ENCODE measurements at places on chromosomes 7 and 10.

- DNase-seq = no peak
- peaks cover 5% of the 10 kb centered on the region for H3K4me1 ChIP-seq
- no peak overlapping the region for H3K27ac ChIP-seq
- H3K36me3 ChIP-seq = no peaks in the 10 kb centered on the region
- peaks cover under 1% of the 10 kb centered on the region for H3K27me3 ChIP-seq
These were observed 6.1 kb upstream of the NCAPG2 start for GRCh38 chr7:158710651-158711102.

- no peaks in the 10 kb centered on the region for H3K4me1 ChIP-seq
- H3K4me3 ChIP-seq = no peak overlapping the region
- DNase-seq = no peak
- H3K27me3 ChIP-seq = no peaks in the 10 kb centered on the region
These were observed 33.1 kb downstream of the SCRN1 start for GRCh38 chr7:29956487-29956836.

DNA sequence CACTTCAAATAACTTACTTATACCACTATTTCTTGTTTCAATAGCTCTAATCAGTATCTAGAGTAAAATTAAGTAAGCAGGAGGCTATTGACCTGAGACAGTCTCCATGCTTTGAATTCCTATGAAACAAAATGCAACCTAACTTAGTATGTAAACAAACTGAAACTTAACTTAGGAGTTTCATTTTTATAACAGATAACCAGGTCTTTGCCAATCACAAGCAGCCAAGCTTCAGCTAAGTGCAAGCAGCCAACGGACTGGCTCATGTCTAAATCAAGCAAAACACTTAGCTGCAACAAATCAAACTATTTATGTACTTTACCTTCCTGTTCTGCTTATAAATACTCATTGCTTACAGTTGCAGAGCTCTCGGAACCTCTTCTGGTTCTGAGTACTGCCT lies 4.4 kb upstream of the GSTK1 start:
- DNase-seq = no peak
- no peak overlapping the region for H3K4me3 ChIP-seq
- H3K27ac ChIP-seq = no peak overlapping the region
- H3K4me1 ChIP-seq = peaks cover 5% of the 10 kb centered on the region
- H3K27me3 ChIP-seq = no peaks in the 10 kb centered on the region
- H3K36me3 ChIP-seq = no peaks in the 10 kb centered on the region

GRCh38 chr10:127649642-127650041 lies 87.3 kb upstream of the FOXI2 start:
- no peaks in the 10 kb centered on the region for H3K36me3 ChIP-seq
- no peak overlapping the region for H3K27ac ChIP-seq
- no peaks in the 10 kb centered on the region for H3K27me3 ChIP-seq
- no peak overlapping the region for H3K4me3 ChIP-seq
- no peak for DNase-seq

DNA sequence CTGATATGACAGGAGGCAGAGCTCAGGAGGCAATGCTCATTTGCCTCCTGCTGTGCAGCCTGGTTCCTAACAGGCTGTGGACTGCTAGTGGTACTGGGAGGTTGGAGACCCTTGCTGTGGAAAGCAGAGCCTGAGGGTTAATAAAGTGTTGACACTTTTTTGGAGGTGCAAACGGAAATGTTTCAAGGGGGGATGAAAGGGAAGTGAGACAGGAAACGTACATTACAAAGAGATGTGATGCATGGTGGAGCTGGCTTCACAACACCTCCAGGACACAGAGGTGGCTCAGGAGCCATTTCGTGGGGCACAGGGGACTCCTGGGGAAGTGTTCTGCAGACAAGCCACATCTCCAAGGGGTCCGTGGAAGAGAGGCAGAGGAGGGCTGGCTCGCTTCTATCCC lies 137.6 kb upstream of the SVIL start:
- no peak for DNase-seq
- no peaks in the 10 kb centered on the region for H3K27me3 ChIP-seq
- no peak overlapping the region for H3K4me3 ChIP-seq
- H3K4me1 ChIP-seq = no peaks in the 10 kb centered on the region

- peak overlapping the region; percentile 47 for H3K4me3 ChIP-seq
- H3K36me3 ChIP-seq = no peaks in the 10 kb centered on the region
- H3K27me3 ChIP-seq = peaks cover 12% of the 10 kb centered on the region
- peaks cover 10% of the 10 kb centered on the region for H3K4me1 ChIP-seq
These were observed 57.1 kb upstream of the PCGF5 start for GRCh38 chr10:91163269-91163868.

DNA sequence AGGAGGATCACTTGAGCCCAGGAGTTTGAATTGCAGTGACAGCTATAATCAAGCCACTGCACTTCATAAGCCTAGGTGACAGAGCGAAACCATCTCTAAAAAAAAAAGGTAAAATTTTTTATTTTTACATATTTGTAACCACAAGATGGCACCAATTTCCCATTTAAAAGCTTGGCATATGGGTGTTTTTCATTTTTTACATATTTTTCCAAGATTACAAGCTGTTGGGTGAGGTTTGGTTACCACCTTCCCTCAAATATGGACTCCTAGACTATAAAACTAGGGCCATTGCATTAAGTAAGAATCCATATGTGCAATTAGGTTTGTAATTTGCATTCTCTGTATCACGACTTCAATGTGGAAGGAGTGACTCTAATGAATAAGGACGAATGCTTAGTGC lies 129.3 kb upstream of the ACBD5 start:
- no peaks in the 10 kb centered on the region for H3K36me3 ChIP-seq
- DNase-seq = no peak
- H3K4me1 ChIP-seq = peaks cover 14% of the 10 kb centered on the region
- H3K27me3 ChIP-seq = no peaks in the 10 kb centered on the region
- H3K27ac ChIP-seq = no peak overlapping the region

GRCh38 chr7:101795461-101795860 lies 22.0 kb upstream of the CUX1 start:
- H3K4me3 ChIP-seq = no peak overlapping the region
- no peak for DNase-seq
- H3K36me3 ChIP-seq = no peaks in the 10 kb centered on the region

GRCh38 chr10:954396-954795 lies 22.9 kb upstream of the LARP4B start:
- no peak for DNase-seq
- H3K4me1 ChIP-seq = no peaks in the 10 kb centered on the region
- H3K27ac ChIP-seq = no peak overlapping the region
- no peaks in the 10 kb centered on the region for H3K36me3 ChIP-seq
- H3K4me3 ChIP-seq = no peak overlapping the region

DNA sequence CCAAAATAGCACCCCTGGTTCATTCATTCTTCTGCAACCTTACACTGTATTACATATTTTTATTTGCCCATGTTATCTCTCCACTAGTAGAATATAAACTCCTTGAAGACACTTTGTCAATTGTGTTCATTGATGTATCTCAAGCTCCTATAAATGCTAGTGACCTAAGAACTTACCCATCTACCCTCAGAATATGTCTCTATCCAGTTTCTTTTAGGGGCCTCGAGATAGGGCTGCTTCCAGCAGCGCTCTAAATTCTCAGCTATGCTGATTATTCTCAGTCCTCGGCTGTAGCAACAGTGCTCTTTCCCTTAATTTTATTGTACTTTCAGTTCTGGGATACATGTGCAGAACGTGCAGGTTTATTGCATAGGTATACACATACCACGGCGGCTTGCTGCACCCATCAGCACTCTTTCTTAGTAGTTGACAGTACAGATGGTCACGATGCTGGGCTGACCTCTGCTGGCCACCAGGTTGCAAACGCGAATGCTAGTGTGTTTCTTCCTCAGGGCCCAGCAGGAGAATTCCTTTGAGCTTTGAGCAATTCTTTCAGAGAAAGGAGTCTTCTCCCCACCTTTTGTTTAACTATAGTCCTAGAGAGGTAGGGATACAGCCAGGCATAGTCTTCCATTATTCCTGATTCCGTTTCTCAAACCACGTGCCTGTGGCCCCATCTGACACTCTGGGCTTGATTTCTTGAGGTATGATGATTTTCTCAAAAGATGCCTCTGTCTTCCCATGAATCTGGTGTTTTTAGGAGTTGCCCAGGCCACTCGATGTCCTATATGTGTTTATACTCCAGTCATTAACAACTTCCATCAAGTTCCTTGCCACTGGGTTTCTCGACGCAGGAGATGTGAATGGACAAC lies 49.1 kb upstream of the CDC14C start:
- H3K36me3 ChIP-seq = no peaks in the 10 kb centered on the region
- no peaks in the 10 kb centered on the region for H3K27me3 ChIP-seq
- DNase-seq = no peak
- H3K4me3 ChIP-seq = no peak overlapping the region
- no peaks in the 10 kb centered on the region for H3K4me1 ChIP-seq

DNA sequence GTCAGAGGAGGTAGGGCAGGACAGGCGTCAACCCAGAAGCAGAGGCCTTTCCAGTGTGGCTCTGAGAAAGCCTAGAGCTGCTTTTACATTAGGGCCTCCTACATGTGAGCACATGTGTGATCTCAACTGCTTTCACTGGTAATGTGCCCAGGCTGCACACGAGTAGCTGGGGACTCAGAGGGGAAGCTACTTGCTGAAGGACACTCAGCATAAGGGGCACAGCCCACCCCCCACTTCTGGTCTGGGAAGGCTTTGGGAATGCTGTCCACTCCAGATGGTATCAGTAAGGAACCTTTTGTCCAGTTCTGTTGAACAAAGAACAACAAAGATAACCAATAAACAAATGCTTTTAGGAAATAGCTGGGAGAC lies 18.9 kb downstream of the PRF1 start:
- no peak overlapping the region for H3K27ac ChIP-seq
- no peaks in the 10 kb centered on the region for H3K36me3 ChIP-seq
- DNase-seq = no peak
- H3K27me3 ChIP-seq = peaks cover 32% of the 10 kb centered on the region
- H3K4me3 ChIP-seq = no peak overlapping the region

DNA sequence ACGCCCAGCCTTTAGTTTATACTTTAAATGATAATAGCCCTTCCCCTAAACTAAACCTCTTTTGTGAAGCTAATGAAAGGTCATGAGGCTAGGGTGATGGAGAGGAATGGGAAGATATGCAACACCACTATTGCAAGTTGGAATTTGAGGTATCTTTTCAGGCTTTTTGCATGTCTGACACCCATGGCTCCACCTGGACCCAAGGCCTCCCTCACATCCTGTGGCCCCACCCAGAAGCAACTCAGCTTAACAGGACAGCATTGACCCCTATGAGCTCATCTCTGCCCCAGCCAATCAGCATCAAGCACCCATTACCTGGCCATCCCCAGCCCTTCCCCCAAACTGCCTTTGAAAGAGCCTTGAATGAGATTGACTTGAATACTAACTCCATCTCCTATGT lies 674.2 kb upstream of the NRP1 start:
- H3K4me1 ChIP-seq = no peaks in the 10 kb centered on the region
- H3K27ac ChIP-seq = no peak overlapping the region
- H3K36me3 ChIP-seq = no peaks in the 10 kb centered on the region
- DNase-seq = no peak

DNA sequence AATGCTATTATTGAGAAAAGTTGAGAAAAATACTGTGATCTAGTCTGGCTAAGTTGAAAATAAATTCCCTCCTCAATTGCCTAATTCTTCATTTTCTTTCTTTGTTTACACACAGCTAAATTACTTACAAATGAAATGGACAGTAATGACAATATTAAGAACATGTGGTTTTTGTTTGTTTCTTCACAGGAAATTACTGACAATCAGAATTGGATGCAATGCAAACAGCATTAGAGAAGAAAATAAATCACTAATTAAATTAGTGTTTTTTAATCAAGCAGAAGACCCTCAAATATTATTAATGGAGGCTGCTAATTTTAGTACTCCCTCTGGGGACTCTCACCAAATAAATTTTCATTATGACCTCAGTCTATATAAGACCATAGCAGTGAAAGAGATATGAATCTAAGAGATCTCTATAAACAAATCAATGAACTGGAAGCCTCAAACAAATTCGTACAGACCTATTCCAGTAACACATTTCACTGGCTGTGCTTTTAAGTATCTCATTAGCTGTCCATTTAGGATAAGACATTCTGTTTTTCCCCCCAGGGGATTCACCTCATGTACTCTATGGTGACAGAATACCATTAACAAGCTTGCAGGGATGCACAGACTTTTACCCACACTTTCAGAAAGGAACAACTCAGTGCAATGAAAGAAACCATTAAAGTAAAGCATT lies 202.0 kb upstream of the DGKB start:
- DNase-seq = no peak
- no peak overlapping the region for H3K4me3 ChIP-seq
- no peaks in the 10 kb centered on the region for H3K36me3 ChIP-seq
- no peaks in the 10 kb centered on the region for H3K27me3 ChIP-seq
- H3K27ac ChIP-seq = no peak overlapping the region
- H3K4me1 ChIP-seq = no peaks in the 10 kb centered on the region

DNA sequence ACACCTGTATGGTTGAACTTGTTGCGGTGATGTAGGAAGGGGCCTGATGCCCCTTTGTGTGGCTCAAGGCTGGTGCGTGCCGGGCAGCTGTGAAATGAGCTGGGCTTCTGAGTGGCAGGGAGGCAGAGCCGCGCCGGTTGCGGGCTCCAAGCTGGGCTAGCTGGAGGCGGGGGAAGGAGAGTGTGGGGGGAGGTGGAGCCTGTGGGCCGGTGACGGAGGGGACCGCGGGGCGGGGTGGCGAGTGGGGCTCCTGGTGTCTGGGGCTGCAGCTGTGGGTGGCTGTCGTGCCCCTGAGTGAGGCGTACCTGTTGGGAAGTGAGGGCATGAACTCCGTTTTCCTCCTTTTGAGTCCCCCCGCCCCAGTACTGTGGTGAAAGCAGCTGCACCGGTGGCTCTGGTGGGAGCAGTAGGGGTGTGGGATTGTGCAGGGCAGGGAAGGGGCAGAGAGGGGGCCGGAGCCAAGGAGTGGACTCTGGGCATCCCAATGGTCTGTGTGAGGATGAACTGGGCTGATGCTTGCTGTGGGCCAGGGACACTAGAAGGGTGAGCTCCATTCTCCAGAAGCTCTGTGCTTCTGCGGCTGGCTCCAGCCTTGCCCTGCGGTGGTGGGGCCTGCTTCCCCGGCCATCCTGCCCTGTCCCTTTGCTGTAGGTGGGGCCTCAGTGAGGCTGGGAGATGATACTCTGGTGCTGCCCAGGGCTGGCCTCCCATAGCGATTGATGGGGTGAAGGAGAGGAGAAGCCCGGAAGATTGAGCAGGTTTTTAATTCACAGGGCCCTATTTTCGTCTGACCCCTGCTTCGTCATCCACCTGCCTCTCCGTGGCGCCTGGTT lies 41.7 kb downstream of the INPP5A start:
- DNase-seq = no peak
- H3K4me3 ChIP-seq = no peak overlapping the region
- no peaks in the 10 kb centered on the region for H3K36me3 ChIP-seq

GRCh38 chr10:818526-819220 lies 112.8 kb downstream of the LARP4B start:
- no peaks in the 10 kb centered on the region for H3K27me3 ChIP-seq
- no peaks in the 10 kb centered on the region for H3K4me1 ChIP-seq
- peaks cover 52% of the 10 kb centered on the region for H3K36me3 ChIP-seq
- no peak overlapping the region for H3K27ac ChIP-seq

GRCh38 chr10:127303105-127303504 lies 106.7 kb upstream of the INSYN2A start:
- no peaks in the 10 kb centered on the region for H3K27me3 ChIP-seq
- no peak overlapping the region for H3K27ac ChIP-seq
- H3K4me1 ChIP-seq = peaks cover 10% of the 10 kb centered on the region
- H3K36me3 ChIP-seq = no peaks in the 10 kb centered on the region

Measured in keratinocyte (primary cell).